ENCODE measurements at places on chromosomes 2 and 18. TPM values are rescaled to one million over a fixed set of nuclear protein-coding genes. Genes with fewer than 3 reads are reported as not detected.

The ADAM23 gene
- 9.5 TPM for total RNA-seq

The THUMPD2 gene
- total RNA-seq, result 10.8 TPM

The NETO1 gene
- 0.64 TPM for total RNA-seq

The LYPD1 gene
- total RNA-seq, result 34.5 TPM

The GALR1 gene
- total RNA-seq, result not detected

The ZSCAN30 gene
- total RNA-seq, result 21.6 TPM

The ZNF521 gene
- 11.3 TPM for total RNA-seq

The ATP6V1B1 gene
- total RNA-seq, result not detected

The VWA3B gene
- total RNA-seq, result not detected

The FABP1 gene
- not detected for total RNA-seq

The GALNT5 gene
- 7.7 TPM for total RNA-seq

The REEP1 gene
- under 0.01 TPM for total RNA-seq

The MROH2A gene
- not detected for total RNA-seq

The SERPINB4 gene
- total RNA-seq, result not detected

The CDH7 gene
- not detected for total RNA-seq

The DAW1 gene
- 0.64 TPM for total RNA-seq

The VWC2L gene
- under 0.01 TPM for total RNA-seq

The TLX2 gene
- not detected for total RNA-seq

The DSG3 gene
- total RNA-seq, result under 0.01 TPM

The TCF4 gene
- total RNA-seq, result 84.6 TPM

The UGT1A7 gene
- not detected for total RNA-seq

The MALL gene
- 2.2 TPM for total RNA-seq

The KCNJ3 gene
- total RNA-seq, result not detected

The DBI gene
- total RNA-seq, result 117 TPM

The ABCG8 gene
- total RNA-seq, result not detected

The IFIH1 gene
- 3.9 TPM for total RNA-seq

The PROC gene
- not detected for total RNA-seq

The UGT1A10 gene
- total RNA-seq, result not detected

The PTPN4 gene
- 28.5 TPM for total RNA-seq

The TNFRSF11A gene
- under 0.01 TPM for total RNA-seq

The SULT1C4 gene
- total RNA-seq, result 0.32 TPM

The TP53I3 gene
- 66.9 TPM for total RNA-seq

The TMEM169 gene
- 0.43 TPM for total RNA-seq

Measured in fibroblast of villous mesenchyme (primary cell).